OCI-LY7 (cell line): ENCODE measurements at places on chromosomes 4 and X.

GRCh38 chrX:19593690-19594089 lies 78.4 kb upstream of the MAP3K15 start:
- peak; percentile 48 for DNase-seq

DNA sequence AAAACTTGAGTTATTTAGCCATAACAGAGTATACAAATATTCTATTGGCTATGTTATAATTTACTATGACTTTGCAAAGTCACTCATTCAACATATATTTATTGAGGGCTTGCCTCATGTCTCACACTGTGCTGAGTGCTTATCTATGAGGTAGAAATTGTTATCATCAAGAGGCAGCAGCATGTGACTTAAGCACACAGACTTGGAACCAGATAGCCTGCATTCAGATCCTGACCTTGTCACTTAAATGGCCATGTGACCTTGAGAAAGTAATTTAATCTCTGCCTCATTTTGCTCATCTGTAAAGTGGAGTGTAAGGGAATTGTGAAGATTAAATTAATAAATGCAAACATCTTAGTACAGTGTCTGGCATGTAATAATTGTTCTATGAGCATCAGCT lies 10.1 kb upstream of the EXOSC9 start:
- DNase-seq: no peak

DNA sequence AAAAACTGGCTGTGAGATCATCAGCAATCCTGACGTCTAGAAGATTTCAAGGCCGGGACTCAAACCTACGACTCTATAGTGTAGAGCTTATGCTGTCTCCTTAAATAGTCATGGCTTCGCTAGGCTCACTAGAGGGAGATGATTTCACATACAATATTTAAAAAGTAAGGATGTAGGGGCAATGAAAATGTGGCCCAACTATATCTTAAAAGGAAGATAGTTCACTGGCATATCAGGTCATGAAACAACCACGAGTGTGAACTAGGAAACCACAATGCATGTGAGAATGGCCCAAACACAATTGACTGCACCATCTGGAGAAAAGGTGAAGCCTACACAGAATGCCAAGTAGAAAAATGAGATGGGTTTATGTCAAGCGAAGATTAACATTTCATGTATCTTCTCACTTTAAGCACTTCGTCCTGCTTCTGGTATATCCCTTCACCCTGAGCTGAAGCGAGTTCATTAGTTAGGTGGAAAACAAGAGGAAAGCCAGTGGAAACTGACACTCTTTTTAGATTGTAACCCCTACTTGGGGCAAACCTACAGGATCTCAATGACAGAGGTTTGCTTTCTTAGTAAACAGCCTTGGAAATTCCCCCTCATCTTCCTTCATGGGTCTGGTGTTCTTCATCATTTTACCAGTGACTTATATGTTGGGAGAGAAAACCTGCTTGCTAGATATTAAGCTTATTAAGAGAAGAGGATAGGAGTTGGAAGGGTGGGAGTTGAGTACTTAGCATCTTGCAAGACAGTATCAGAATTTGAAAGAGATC lies 17.4 kb downstream of the FAM9C start:
- no peak for DNase-seq

DNA sequence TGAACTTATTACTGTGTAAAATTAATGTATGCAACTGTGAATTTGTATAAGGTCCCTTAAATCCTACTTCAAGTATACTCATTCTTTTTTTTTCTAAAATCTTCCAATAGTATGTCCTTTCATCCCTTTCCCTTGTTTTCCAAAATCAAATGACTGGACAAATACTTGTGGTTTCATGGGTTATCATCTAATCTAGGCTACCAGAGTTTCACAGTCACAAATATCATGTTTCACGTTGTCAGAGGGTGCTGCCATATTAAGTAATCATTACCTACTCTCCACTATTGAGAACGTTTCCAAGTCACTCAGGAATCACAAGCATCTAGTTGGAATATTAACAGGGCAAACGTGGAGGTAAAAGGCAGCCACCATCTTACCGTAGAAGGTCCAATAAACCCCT lies 1235.0 kb upstream of the TENM3 start:
- DNase-seq: no peak

- no peak for DNase-seq
These were observed 161.8 kb downstream of the DCLK2 start for GRCh38 chr4:150240011-150240410.
